ENCODE measurements at places on chromosomes 12 and 14.

DNA sequence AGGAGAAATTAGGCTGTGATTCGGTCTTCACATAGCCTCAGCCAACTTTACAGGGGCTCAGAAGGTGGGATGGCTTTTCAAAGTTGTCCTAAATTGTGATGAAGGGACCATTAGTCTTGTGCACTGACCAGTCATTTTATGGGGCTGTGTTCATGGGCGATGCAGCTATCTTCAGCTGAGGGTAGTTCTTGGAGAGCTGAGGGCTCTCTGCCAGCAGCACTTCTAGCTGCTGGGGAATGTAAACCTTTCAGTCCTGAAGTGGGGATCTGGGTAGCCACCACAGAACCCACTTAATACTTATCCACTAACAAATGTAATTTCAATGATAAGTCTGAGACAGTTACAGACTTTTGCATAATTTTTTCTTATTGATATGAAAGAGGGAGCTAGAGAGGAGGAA, 270.6 kb downstream of the AEBP2 start:
- DNase-seq, result no peak

DNA sequence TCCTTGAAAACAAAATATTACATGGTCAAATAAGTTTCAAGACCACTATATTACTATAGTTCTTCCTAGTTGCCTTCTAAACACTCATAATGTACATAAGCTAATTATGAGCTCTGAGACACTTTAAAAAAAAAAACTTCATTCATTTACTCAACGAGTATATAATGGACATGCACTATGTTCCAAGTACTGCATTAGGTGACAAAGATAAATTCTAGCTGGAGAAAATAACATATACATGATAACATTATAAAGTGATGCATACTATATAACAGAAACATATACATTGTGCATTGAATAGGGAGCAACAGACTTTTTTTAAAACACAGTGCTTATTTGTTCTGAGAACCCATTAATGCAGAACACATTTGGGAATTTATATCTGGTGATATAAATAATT, 202.3 kb downstream of the NELL2 start:
- no peak for DNase-seq

DNA sequence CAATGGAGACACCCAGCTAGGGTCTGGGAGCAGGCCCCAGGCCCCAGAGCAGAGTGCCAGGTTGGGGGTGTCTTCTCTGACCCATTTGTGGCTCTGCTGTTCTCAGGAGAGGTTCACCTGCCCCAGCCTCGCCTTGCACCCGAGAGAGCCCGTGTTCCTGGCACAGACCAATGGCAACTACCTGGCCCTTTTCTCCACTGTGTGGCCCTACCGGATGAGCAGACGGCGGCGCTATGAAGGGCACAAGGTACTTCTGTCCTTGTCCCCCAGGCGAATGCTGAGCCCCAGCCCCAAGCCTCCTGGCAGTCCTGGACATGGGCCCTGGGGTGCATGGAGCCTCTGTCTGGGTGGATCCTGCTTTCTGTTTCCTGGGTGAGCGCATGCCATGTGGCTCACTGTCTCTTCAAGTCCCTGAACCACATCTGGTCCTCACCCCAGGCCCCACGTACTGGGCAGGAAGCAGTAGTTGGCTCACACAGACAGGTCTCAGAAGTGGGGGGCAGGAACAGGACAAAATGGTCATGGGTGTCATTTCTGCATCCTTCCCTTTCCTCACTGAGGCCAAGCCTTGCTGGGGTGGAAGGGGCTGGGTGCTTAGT, 58.2 kb downstream of the BEGAIN start:
- no peak for DNase-seq

- no peak for DNase-seq
These were observed 2.6 kb downstream of the LIN7A start for GRCh38 chr12:80935111-80935510.

- DNase-seq, result no peak
These were observed 509.1 kb downstream of the VRK1 start for GRCh38 chr14:97306133-97306759.

DNA sequence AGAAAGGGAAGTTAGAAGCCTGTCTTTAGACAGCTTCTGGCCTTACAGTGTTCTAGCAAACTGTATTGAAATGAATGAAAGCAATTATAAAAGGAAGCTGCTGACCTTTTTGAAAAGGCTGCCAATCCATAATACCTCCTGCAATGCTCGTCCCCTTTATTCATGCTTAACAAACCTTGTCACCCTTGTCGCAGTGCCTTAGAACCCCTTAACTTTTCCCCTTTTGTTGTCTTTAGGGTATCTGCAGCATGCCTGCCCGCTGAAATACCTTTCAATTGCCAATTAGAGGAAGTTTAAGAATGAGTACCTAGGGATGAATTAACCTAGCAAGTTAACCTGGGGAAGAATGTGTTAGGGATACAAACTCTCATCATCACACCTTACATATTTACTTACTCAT, 731.2 kb downstream of the RERGL start:
- no peak for DNase-seq

DNA sequence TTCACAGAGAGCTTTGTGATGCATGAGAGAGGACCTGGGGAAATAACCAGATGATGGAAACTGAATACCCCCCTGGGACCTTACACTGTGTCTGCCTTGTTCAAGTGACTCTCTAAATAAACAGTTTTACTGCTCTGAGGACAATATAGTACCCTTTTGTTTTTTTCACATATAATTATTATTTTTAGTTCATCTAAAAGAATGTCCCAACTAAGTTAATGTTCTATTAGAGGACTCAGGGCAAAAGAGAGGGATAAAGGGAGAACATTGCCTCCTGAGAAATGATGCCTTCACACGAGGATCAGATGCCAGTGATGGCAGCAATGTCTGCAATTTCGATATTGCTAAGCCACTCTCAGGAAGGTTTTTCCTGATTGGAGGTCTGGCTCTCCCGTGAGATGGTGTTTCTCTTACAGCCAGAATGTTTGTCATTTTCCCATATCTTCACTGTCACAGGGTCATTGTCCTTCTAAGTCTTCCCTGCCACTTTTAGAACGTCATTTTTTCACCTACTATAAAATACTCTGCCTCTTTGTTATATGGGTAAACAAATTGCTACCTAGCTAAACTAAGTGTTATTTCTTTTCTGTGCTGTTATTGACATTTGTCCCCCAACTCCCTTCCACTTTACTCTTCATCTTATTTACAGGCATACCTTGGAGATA, 201.6 kb downstream of the RAD51B start:
- DNase-seq, result no peak

DNA sequence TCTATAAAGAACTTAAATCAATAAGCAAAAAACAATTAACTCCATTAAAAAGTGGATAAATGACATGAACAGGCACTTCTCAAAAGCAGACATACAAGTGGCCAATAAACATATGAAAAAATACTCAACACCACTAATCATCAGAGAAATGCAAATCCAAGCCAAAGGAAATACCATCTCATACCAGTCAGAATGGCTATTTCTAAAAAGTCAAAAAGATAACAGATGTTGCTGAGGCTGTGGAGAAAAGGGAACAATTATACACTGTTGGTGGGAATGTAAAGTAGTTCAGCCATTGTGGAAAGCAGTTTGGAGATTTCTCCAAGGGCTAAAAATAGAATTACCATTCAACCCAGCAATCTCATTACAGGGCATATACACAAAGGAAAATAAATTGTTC, 234.5 kb upstream of the PLXNC1 start:
- peak; percentile 84 for DNase-seq

- no peak for DNase-seq
These were observed 29.4 kb upstream of the ESRRB start for GRCh38 chr14:76346391-76347160.

- DNase-seq, result no peak
These were observed 24.8 kb downstream of the NUAK1 start for GRCh38 chr12:106113824-106114446.

- DNase-seq, result no peak
These were observed 176.8 kb downstream of the TBX5 start for GRCh38 chr12:114229150-114229549.

DNA sequence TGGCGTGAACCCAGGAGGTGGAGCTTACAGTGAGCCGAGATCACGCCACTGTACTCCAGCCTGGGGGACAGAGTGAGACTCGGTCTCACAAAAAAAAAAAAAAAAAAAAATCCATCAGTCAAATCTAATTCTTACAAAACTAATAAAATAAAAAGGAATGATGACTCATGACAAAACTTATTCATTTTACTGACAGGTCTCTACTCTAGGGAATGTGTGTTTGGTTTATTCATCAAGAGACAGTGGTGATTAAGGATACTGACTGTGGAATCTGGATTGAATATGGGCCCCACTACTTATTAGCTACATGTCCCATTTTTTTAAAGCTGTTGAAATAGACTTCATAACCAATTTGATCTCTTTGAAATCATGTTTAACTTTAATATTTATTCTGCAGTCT, 29.3 kb upstream of the GAS2L3 start:
- no peak for DNase-seq

DNA sequence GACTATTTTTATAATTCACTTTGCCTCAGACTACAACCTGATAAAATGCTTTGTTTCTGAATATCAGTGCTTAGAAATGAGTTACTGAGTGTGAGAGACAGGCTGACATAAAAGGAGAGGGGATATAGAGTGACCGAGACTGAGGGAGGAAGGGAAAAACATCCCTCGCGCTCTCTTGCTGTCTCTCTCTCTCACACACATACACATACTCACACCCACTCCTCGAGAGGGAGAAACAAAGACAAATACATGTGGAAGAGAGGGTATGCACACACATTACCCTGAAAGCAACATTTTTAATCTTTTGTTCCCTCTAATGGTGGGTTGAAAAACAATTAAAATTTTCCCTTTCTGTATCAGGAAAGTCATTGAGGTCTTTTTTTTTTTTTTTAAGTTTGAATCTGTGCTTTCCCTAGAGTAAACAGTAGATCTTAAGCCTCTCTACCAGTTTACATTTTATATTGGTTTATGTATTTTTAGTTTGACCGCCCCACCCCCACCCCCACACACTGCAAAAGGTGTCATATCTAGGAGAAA, 45.3 kb downstream of the FRS2 start:
- no peak for DNase-seq

- DNase-seq, result no peak
These were observed 6.5 kb downstream of the CBLN3 start for GRCh38 chr14:24422694-24423601.

DNA sequence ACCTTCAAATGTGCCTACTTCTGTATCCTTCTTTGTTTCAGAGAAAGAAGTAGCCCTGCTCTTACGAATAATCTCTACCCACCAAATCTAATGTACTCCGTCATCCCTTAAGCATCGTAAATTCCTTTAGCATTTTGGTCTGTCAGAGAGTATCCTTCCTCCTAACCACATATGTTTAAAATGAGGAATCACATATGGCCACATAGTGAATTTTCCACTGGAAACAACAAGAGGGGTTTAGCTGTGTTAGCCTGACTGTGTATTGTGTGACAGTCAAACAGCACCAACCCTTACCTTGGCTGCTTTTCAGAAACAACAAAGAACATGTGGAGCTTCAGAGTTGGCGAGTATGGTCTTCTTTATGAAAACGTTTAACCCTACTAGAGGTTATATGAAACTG, 5.5 kb downstream of the LUM start:
- DNase-seq, result no peak

- DNase-seq, result no peak
These were observed 9.6 kb downstream of the TSPAN9 start for GRCh38 chr12:3086729-3087323.

DNA sequence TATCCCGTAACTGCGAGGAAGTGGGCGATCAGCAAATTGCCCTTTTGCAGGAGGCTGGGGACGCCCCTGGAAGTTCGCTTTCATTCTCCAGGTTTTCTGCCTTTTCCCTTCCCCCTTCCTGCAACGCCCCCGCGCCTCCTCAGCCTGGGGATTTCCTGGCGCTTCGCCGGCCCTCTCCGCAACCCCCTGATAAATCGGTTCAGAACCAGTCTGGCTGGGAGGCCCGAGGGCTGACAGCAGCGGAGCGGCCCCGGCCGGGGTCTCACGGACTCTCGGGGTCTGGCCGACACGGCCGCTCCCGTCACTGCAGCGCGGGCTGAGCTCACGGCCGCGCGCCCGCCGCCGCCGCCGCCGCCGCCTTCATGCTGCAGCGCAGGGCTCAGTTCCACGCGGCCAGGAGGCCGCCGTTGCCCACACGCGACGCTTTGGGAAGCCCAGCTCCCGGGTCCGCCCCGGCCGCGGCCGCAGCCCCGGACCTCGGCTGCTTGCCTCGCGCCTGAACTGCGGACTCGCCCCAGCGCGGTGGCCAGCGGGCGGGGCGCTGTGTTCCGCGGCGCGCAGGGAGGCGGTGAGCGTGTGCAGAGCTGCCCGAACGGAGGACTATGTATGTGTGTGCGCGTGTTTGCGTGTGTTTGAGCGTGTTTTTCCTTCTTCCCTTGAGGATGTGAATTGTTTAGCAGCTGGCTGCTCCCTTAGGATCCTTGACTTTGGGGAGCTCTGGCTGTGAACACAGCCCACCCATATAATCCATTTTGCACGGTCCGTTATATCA, at the start of gene LRFN5:
Gene LRFN5 (plus strand): TSS at position 345 of the 772 bp plus-strand sequence.
- DNase-seq, result no peak

DNA sequence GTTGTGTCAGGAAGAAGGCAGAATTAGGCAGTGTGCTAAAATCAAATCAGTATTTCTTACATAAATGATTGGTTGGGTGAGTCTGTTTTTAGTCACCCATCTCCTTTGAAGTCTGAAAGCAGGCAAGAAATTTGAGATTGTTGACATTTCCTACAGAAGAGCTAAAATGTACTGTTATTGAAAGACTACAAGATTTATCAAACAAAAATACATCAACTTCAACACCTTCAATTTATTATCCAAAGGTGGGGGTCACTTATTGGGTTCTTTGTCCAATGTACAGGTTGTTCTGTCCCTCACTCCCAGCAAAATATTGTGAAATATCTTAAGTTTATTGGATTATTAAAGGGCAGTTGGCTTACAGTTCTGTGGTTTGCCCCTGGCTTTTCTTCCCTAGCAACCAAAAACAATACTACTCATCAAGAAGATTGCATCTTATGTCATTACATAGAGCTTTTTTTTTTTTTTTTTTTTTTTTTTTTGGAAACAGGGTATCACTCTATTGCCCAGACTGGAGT, 20.6 kb upstream of the PKP2 start:
- DNase-seq, result no peak

- DNase-seq, result no peak
These were observed 63.1 kb upstream of the DACT1 start for GRCh38 chr14:58574623-58575022.

- DNase-seq, result no peak
These were observed 128.0 kb downstream of the BCAT1 start for GRCh38 chr12:24820872-24821271.

GRCh38 chr12:55938826-55939501, 8.0 kb downstream of the DGKA start:
- no peak for DNase-seq

GRCh38 chr14:42854061-42854460, 1247.4 kb downstream of the LRFN5 start:
- DNase-seq, result no peak

DNA sequence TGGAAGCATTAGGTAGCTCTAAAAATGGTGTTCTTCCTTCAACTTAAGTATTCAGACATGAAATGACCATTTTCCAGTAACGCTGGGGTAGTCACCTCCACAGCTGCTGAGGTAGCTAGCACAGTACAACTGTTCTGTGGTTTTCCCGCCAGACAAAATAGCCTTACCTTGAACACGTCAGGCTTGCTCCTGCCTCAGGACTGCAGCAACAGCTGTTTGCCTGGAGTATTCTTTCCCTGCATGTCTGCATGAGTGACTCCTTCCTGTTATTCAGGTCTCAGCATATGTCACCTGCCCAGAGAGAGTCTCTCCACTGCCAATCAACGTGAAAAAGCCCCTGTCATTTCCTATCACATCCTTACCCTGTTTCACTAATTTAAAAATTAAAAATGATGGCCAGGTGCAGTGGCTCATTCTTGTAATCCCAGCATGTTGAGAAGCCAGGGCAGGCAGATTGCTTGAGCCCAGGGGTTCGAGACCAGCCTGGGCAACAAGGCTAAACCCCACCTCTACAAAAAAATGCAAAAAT, 37.9 kb downstream of the WDR89 start:
- no peak for DNase-seq

Measured in GM04503 (cell line).